ENCODE measurements at places on chromosomes 3 and 15.

GRCh38 chr15:51132384-51133139 is 37.9 kb upstream of the TNFAIP8L3 start:
- DNase-seq: no peak

GRCh38 chr3:188139466-188139865 is 14.5 kb upstream of the LPP start:
- no peak for DNase-seq

DNA sequence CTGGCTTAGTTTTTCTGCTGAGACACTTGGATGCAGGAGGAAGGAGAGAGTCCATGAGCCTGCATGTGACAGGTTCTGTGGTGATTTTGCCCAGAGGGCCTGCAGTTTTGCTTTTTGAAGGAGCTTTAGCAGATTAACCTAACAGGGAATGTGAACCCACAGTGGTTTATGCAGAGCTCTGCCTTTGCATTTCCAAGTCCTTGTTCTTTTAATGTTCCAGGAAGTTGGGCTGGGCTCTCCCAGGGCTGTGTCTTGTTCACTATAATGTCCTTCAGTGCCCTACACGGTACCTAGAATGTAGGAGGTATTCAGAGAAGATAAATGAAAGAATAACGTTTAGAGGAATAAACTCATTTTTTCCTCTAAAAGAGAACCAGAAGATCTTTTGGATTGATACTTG is 50.3 kb downstream of the PCCB start:
- DNase-seq: no peak

DNA sequence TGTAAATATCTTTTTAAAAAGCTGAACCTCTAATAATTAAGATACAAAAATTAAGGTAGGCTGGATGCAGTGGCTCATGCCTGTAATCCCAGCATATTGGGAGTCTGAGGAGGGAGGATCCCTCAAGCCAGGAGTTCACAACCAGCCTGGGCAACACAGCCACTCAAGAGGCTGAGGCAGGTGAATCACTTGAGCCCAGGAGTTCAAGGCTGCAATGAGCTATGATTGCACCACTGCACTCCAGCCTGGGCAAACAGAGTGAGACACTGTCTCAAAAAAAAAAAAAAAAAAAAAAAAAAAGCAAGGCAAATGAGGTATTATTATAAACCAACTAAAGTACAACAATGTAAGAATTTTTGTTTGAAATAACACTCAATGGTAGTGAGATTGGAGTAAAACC is 47.6 kb downstream of the EFHB start:
- DNase-seq: no peak

- DNase-seq: no peak
These were observed 317.0 kb downstream of the GABRB3 start for GRCh38 chr15:26455828-26456227.

GRCh38 chr3:37591116-37591781 is 270.4 kb upstream of the CTDSPL start:
- DNase-seq: no peak

DNA sequence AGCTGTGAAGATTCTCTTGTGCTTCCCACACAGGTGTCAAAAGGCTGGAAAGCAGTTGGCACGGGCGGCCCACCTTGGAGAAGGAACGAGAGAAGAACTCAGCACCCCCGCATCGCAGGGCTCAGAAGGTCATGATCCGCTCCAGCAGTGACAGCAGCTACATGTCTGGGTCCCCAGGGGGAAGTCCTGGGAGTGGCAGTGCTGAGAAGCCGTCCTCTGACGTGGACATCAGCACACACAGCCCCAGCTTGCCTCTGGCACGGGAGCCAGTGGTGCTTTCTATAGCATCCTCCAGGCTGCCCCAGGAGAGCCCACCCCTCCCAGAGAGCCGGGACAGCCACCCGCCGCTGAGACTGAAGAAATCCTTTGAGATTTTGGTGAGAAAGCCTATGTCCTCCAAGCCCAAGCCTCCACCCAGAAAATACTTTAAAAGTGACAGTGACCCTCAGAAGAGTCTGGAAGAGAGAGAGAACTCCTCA is 31.4 kb downstream of the STARD5 start:
- no peak for DNase-seq

DNA sequence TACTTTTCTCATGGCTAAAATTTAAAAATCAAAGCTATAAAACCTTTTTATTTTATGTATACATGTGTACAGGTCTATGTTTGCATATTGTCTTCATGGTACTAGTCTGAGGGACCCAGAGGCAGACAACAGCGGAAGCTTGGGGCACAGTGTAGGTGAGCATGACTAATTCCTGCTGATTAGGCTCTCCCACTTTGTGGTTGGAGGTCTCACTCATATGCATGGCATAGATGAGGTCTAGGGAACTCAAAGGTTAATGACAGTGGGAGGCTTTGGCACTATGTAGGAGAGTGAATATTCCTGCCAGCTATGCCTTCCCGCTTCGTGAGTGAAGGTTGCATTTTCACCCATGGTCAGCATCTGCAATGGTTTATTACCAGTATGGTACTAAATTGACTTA is 47.5 kb upstream of the AADACL2 start:
- DNase-seq: no peak

DNA sequence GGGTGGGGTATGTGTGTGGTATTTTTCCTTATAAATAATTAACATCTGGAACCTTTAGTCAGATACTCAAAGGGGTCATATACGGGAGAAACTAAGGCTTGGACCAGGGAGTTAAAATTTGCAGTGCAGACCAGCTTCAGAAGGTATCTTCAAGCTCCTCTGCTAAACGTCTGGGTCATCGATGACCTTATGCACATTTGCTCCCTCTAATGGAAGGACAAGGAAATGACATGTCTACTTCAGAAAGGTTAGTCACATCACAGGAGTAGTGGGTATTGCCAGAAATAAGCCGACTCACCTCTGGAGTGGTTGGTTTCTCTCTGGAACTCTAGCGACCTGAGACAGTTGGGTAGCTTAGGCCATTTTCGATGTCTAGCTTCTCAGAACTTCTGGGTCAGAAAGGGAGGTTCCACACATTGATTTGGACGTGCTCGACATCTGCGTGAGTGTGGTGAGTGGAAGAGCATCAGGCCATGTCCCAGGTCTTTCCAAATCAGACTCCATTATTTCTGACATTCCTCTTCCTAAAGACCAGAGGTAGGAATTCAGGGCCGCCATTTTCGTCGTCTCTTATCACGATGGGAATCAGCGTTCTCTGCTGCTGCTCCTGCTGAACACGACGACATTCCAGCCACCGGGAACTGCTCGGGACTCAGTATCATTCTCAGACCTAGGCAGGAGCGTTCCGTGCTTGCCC is 31.8 kb upstream of the RASA2 start:
- no peak for DNase-seq

- DNase-seq: no peak
These were observed 50.8 kb upstream of the PSMD6 start for GRCh38 chr3:64074060-64074459.

- DNase-seq: no peak
These were observed 10.9 kb downstream of the CHCHD6 start for GRCh38 chr3:126714921-126715320.

DNA sequence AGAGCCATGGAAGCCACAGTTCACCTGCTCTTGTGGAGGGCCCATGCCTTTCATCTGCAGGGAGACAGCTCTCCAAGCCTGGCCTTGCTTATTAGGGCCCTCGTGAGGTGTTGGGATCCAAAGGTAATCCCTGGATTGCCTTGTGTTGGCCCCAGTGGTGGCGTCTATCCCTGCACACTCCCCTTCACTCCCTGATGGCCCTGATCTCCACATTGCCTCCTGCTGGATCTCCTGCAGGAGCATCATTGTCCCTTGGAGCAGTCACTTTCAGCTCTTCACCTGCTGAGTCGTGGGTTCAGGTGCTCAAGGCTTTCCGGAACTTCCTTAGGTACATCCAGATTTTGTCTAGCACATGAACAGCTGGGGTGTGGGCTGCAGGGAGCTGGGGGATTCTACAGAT is 7.0 kb downstream of the PPCDC start:
- DNase-seq: no peak

DNA sequence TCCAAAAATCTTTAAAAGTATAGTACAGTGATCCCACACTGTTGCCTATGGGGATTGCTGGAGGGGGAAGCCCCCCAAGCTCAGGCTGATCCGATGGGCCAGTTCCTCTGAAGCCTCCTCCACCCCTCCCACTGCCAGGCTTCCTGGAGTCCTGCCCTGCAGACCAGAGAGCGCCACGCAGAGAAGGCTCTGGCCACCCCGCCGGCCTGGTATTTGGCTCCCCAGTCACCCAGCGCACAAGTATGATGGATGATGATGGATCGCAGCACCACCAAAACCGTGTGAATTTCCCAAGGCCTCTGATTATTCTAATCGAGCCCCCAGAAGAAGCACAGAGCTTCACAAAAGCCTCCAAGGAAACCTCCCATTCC is 259.0 kb downstream of the MECOM start:
- no peak for DNase-seq

DNA sequence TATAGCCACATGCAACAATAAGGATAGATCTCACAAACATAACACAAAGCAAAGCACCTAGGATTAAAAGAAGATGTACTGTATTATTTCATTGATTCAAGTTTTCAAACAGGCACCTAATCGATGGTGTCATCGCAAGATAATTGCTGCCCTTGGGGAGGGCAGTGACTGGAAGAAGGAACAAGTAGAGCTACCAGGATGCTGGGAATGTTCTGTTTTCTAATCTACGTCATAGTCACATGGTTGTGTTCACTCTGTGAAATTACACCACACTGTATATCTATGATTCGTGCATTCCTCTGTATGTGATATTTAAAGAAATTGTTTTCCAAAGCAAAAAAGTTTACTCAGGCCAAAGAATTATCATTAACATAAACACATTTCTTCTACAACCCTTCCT is 236.6 kb downstream of the FGF12 start:
- DNase-seq: no peak

DNA sequence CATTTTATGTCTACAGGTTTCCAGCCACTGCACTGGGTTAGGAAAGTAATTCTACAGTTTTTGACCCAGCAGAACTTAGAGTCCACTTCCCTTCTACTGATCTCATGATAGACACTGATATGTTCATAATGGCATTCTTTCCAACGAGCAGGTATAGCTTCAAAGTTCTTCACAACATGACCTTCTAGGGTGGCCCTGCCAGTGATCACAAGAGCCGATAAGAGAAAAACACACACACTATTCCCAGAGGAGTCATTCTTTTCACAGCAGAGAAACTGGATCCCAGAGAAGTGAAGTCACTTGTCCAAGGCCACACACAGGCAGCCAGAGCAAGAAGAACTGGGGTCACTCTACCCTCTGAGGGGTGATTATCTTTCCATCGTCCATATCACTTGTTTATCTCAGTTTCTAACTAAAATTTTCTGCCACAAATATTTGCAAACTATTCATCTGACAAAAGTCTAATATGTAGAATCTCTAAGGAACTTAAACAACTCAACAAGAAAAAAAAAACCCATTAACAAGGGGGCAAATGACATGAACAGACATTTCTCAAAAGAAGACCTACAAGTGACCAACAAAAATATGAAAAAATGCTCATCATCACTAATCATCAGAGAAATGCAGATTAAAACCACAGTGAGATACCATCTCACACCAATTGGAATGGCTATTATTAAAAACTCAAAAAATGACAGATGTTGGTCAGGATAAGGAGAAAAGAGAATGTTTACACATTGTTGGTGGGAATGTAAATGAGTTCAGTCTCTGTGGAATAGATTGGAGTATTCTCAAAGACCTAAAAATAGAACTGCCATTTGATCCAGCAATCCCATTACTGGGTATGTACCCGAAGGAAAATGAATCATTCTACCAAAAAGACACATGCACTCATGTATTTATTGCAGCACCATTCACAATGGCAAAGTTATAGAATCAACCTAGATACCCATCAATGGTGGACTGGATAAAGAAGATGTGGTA is 31.5 kb downstream of the SPTSSB start:
- no peak for DNase-seq

- no peak for DNase-seq
These were observed 4.1 kb downstream of the OR4F6 start for GRCh38 chr15:101807345-101807945.
